Vein endothelial cell (primary cell): ENCODE measurements at places on chromosomes 12 and 14. TPM values are rescaled to one million over a fixed set of nuclear protein-coding genes. Genes with fewer than 3 reads are reported as not detected.

The RBM25 gene
- 39.2 and 61.5 TPM in 2 replicates for total RNA-seq

The DGKA gene
- 34.0 and 42.0 TPM in 2 replicates for total RNA-seq

The POP5 gene
- 19.9 and 20.7 TPM in 2 replicates for total RNA-seq

The CD163 gene
- total RNA-seq = not detected in 2 replicates

The FUT8 gene
- total RNA-seq = 26.1 and 27.2 TPM in 2 replicates

The CCDC196 gene
- not detected in 2 replicates for total RNA-seq

The LMBR1L gene
- 72.9 and 91.5 TPM in 2 replicates for total RNA-seq

The P2RX2 gene
- not detected in 2 replicates for total RNA-seq

The SERPINA3 gene
- total RNA-seq = not detected in 2 replicates

The LRFN5 gene
- 0.10 TPM in 1 of 2 replicates, not detected in the other for total RNA-seq

The SCARB1 gene
- 32.0 and 55.1 TPM in 2 replicates for total RNA-seq

The BDKRB1 gene
- total RNA-seq = not detected in 2 replicates

The NTF3 gene
- 0.19 TPM in 1 of 2 replicates, not detected in the other for total RNA-seq

The PRKAG1 gene
- total RNA-seq = 58.9 and 74.1 TPM in 2 replicates

The BICDL1 gene
- not detected in 2 replicates for total RNA-seq

The OAS1 gene
- 7.5 and 21.6 TPM in 2 replicates for total RNA-seq

The SERPINA5 gene
- 0.19 and 0.98 TPM in 2 replicates for total RNA-seq

The RTN1 gene
- 0.10 and 0.33 TPM in 2 replicates for total RNA-seq

The TMEM119 gene
- total RNA-seq = under 0.01 and 0.10 TPM in 2 replicates
